ENCODE measurements at places on chromosomes 3 and 15.

- no peak for DNase-seq
These were observed 337.7 kb upstream of the AGTR1 start for GRCh38 chr3:148360051-148360450.

DNA sequence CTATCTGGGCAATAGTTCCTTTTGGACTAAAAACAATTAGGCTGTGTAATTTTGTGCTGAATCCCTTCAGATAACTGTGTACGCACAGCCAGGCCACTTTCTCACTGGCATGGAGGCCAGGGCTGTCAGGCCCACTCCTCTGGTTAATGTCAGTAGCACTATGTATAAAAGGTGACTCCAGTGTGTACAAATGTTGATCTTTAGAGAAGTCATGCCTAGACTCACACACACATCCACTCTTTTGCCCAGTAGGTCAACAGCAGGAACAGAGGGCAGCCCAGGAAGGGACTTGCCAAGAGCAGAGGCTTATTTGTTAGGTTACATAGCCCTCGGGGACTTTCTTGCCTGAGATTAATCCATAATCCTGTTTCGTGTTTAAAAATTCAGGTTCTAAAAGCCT, 416.6 kb upstream of the WNT5A start:
- DNase-seq: no peak

- DNase-seq: peak; percentile 37
These were observed 76.0 kb downstream of the ETFA start for GRCh38 chr15:76235186-76235826.

- DNase-seq: no peak
These were observed 31.4 kb upstream of the SEC13 start for GRCh38 chr3:10352146-10352911.

- peak; percentile 53 for DNase-seq
These were observed 1.0 kb downstream of the ONECUT1 start for GRCh38 chr15:52789008-52789600.

DNA sequence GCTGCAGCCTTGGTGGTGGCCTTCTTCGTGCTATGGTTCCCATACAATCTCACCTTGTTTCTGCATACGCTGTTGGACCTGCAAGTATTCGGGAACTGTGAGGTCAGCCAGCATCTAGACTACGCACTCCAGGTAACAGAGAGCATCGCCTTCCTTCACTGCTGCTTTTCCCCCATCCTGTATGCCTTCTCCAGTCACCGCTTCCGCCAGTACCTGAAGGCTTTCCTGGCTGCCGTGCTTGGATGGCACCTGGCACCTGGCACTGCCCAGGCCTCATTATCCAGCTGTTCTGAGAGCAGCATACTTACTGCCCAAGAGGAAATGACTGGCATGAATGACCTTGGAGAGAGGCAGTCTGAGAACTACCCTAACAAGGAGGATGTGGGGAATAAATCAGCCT, 10.4 kb downstream of the CYP8B1 start:
- DNase-seq: no peak

- DNase-seq: no peak
These were observed 231.2 kb upstream of the LRTM1 start for GRCh38 chr3:55159016-55159415.

DNA sequence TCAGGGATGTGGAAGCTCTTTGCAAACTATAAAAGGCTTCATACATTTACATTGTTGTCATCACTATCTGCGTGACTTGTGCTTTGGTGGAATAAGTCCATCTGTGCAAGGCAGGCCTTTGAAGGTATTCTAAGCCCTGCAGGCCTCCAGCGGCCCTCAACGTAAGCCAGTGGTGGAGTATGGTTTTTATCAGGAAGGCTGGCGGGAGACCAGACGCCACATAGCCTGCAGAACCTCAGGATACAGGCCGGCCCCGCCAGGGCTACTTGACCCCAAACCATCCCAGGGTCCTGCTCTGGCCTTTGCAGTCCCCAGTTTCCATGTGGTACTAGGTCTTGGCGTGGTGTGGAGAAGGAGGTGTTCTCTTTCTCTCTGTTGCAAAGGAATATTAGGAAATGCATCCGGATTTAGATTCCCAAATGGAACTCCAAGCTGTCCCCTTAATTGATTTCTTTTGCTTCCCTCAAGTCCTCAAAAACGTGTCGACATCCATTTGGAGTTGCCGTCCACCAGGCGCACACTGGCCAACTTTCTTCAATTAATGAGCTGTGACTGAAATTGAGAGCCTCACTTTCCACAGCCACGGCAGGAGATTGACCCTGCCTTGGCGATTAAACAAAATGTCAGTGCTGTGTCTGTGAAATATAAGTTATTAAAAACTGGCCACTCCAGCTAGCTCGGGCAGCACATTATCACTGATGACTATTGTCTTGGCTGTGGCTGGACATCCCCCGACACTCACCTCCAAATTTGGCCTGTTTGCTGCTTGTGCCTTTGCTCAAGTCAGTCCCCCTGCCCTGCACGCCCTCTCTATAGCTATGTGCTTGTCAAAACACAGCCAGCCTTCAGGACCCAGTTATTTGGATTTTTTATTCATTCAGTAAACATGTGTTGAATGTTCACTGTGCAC, 239.8 kb upstream of the TLE3 start:
- DNase-seq: no peak

GRCh38 chr3:10299175-10299574, 6.4 kb upstream of the GHRL start:
- DNase-seq: no peak

DNA sequence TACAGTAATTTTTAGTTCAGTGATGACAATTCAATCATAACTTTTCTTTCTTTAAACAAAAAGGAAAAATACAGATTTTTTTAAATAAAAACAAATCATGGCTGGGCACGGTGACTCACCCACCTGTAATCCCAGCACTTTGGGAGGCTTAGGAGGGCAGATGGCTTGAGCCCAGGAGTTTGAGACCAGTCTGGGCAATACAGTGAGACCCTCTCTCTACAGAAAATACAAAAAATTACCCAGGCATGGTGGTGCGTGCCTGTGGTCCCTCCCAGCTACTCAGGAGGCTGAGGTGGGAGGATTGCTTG, 25.6 kb upstream of the ATG7 start:
- DNase-seq: no peak

DNA sequence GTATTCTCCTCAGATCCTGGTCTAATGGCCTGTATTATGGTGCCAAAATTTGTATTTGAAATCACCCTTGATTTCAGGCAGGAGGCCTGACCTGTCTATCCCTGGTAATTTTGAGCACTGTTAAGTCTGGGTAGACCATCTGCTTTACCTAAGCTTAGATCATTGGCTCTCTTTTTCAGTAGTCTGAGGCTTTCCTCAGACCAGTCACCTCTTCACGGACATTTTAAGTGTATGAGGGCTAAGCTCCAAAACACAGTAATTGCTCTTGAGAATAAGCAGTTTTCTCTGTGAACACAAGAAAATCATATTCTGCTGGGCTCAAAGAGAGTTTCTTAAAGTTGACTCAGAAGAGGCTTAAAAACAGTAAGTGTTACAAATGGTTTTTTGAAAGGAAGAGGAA, 92.0 kb upstream of the SAMMSON start:
- DNase-seq: no peak

- no peak for DNase-seq
These were observed 256.6 kb upstream of the NR2F2 start for GRCh38 chr15:96073908-96074307.

- no peak for DNase-seq
These were observed 171.5 kb downstream of the LRTM1 start for GRCh38 chr3:54756330-54756731.

DNA sequence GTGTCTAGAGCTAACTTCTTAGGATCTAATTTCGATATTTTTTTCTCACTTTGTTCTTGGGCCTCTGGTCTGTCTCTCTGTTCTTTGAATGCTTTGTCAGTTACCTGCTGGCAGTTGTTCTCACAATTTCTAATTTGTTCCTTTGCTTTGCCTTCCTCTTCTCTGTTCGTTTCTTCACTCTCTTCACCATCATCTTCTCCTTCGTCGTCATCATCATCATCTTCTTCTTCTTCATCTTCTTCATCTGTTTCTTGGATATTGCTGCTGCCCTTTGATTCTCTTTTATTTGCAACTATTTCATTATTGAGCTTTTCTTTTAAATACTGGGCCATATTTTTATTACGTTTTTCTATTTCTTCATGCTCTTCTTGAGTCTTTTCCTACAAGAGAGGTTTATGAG, 2.7 kb downstream of the LMOD3 start:
- DNase-seq: no peak

All from H7 (cell line).